ENCODE measurements at places on chromosomes 16 and 17.

GRCh38 chr17:58630883-58631522 lies 60.8 kb downstream of the TEX14 start:
- no peak for DNase-seq

DNA sequence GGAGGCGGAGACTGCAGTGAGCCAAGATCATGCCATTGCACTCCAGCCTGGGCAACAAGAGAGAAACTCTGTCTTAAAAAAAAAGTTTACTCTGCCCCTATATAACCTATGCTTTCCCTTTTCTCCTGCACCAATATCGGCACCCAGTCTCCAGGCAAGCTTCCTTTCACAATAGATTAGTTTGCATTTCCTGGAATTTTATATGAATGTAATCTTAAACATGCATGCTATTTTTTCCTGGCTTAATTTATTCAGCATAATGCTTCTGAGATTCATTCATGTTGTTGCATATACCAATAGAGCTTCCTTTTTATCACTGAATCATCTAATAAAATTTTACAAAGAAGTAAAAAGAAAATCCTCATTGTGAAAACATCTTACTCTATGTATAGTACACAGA lies 59.4 kb downstream of the USP32 start:
- no peak for DNase-seq

- DNase-seq, result no peak
These were observed at the start of gene CTRB2 for GRCh38 chr16:75206749-75207451. CTRB2 (minus strand) TSS chr16:75207161; CDS start chr16:75207141, 20 bp downstream.

- DNase-seq, result no peak
These were observed 7.0 kb downstream of the DHX40 start for GRCh38 chr17:59572301-59572924.

GRCh38 chr17:15081008-15081407 lies 184.1 kb downstream of the PMP22 start:
- DNase-seq, result no peak

DNA sequence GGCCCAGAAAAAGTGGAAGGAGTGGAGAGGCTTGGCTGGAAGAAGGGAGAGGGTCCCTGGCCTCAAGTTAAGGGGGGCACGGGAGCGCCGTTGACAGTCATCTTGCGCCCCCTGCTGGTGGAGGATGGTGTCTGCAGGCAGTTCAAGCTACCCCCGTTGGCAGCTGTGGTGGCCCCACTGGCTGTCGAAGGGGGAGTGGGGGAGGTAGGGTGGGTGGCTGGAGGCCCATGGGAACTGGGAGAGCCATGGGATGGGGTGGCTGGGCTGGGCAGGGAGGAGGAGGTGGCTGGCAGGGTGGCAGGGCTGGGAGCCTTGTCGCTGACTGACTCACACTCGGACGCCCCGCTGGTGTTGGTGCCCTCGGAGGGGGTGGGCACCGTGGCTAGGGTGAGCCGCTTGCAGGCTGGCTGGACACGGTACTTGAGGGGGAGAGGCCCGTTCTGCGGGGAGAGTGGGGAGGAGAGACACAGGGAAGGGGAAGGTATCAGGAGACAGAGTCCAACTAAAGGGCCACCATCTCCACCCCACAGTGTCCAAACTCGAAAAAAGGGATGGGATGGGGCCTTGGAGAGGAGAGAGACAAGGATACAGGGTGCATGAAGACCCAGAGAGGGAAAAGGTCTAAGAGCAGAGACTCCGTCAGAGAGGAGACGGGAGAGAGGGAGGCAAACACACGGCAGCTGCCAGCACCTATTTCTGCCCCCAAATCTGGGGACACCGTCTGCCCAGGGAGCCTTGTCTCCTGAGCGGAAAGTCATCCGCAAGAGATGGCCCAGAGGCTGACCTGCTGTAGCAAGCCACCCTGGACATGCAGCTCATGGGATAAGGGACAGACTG lies 5.2 kb downstream of the CISD3 start:
- peak; percentile 59 for DNase-seq

DNA sequence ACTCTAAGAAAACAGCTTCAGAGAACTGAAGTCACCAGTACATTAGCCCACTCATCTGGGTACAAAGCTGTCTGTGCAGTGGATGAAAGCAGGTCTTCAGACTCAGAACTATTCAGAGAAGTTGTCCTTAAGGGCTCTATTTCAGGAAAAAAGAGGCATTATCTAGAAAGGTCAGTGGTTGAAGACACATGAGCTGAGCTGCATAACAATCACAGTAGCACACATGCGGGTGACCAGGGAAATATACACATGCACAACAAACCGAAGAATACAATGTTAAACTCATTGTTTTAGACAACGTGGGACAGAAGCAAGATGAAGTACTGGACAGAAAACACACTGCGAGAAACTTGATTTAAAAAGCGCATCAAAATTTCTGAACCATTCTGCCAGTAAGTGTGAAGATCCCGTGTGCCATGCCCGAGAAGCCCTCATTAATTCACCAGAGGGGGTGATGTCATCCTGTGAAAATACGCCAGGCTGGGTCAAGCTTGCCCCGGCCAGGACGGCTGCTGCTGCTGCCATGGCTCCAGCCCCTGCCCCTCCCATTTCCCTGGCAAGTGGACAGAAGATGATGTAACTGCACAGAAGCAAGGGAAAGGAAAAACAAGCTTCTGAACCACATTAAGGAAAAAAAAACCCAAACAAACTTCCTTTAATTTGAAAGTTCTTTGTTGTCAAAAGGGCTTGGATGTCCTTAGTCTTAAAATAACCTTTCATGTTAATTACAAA lies 10.1 kb downstream of the DYNC1LI2 start:
- DNase-seq, result no peak

- no peak for DNase-seq
These were observed 524 bp downstream of the STRADA start for GRCh38 chr17:63741143-63741407.

DNA sequence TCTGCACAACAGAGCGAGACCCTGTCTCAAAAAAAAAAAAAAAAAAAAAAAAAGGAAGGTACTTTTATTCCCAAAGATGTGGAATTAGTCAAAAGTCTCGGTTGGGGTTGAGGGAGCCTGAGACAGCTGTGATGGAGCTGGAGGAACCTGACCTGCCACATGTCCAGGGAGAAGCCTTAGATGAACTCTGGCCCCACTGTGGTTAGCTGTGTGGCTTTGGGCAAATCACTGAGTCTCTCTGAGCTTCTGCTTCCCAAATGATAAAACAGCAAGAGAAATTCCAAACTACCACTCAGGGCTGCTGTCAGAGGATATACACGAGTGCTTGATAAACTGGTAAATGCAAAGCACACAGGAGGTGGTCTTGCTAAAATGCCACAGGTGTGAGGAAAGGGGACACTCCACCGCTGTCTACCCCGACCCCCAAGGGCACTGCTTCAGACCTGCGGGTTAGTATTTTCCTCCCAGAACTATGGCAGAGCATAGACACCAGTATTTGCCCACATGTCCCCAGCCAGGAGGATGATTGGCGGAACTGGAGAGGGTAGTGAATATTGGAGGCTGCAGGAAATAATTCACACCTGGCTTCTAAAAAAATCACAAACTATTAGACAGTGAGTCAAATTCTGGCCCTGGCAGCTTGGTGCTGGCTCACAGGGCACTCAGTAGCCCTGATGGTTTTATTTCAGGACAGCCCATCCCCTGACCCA lies 14.7 kb downstream of the DRC3 start:
- DNase-seq, result no peak

GRCh38 chr17:68228817-68229570 lies 18.8 kb upstream of the AMZ2 start:
- no peak for DNase-seq

GRCh38 chr16:48188449-48189102 lies 32.8 kb upstream of the ABCC12 start:
- DNase-seq, result no peak

DNA sequence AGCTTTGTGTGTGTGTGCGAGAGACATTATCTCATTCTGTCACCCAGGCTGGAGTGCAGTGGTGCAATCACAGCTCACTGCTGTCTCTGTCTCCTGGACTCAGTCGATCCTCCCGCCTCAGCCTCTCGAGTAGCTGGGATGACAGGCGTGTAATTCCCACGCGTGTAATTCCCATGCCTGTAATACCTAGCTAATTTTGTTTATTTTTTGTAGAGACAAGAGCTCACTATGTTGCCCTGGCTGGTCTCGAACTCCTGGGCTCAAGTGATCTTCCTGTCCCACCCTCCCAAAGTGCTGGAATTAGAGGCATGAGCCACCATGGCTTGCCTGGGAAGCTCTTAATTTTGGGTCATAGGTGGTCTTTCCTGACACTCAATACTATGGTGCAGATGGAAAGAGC lies 205.3 kb upstream of the TNRC6C start:
- no peak for DNase-seq

DNA sequence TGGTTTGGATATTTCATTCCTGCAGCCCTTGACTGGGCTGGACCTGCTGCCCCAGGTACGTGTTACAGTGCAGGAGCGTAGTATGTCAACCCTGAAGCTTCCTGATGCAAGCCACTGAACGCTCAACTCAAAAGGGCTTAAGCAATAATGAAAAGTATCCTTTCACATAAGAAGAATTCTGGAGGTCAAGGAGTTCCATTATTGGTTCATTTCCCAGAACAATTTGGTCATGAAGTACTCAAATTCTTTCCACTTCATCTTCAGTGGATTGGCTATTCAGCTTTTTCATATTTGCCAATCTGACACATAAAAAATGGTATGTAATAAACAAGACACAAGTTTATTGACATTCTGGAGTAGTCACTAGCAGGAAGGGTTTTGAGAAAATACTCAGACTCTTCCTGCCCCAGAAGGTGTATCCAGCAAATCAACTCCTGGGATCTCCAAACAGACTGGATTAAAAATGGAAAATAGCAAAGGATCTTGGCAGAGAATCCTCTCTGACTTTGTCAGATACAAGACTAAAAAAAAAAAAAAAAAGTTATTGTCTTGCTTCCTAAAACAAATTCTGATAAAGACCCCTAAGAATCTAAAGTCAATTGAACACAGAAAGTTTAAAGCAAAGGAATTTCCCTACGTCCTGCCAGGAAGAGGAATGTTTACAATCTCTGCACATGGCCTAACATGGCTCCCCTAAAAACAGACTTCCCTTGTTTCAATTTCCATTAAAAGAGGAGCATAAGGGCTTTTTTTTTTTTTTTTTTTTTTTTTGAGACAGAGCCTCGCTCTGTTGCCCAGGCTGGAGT lies 37.5 kb upstream of the WSB1 start:
- DNase-seq, result no peak

DNA sequence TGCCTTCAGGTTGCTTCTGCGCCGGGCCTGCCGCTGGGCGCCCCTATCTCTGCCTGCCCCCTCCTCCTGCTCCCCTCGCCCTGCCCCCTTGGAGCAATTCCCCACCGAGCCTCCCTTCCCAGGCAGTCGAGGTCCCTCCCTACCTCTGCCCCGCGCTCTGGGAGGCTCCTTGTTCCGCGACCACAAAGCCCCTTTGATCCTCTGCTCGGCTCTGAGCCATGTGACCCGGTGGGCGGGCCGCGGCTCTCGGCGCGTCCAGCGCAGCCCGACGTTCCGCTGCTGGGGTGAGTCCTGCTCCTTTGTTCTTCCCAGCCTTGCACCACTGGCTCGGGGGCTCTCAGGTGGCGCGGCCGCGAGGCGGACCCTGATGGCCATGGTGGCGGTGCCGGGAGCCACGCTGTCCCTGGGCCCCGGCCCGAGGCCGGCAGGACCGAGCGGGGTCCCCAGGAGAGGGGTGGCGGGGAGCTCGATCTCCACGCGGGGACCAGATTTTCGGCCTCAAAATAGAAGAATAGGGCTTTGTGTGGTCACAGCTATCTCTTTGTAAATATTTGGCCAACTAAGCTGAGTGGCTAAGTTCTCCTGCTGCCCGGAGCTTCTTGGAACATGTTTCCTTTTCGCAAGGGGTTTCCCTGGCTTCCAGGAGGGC lies 310.6 kb downstream of the SEC14L1 start:
- DNase-seq, result no peak

GRCh38 chr17:50679008-50679544 lies 28.6 kb downstream of the ANKRD40 start:
- no peak for DNase-seq

GRCh38 chr17:15171167-15172047 lies 93.7 kb downstream of the PMP22 start:
- DNase-seq, result no peak

All from stimulated activated CD8-positive, alpha-beta memory T cell treated with anti-CD3 and anti-CD28 coated beads, Interleukin-4, amount 100 ng/mL, for 1 hour (primary cell).